Stimulated activated CD4-positive, alpha-beta T cell treated with anti-CD3 and anti-CD28 coated beads, Interleukin-1b, Interleukin-23, amount 100 ng/mL, for 48 hours (primary cell): ENCODE measurements at places on chromosomes 2 and 18.

GRCh38 chr2:2662037-2662846, 331.2 kb upstream of the MYT1L start:
- DNase-seq: no peak

- no peak for DNase-seq
Observed at GRCh38 chr2:99255491-99256318, at the start of gene LYG2. Gene LYG2, minus strand, starts transcription at chr2:99255666. Its CDS starts 1,406 bp downstream, at chr2:99254260.

GRCh38 chr2:98469862-98470544, 25.3 kb downstream of the INPP4A start:
- DNase-seq: no peak

GRCh38 chr2:132645176-132645575, 24.8 kb downstream of the LYPD1 start:
- no peak for DNase-seq

DNA sequence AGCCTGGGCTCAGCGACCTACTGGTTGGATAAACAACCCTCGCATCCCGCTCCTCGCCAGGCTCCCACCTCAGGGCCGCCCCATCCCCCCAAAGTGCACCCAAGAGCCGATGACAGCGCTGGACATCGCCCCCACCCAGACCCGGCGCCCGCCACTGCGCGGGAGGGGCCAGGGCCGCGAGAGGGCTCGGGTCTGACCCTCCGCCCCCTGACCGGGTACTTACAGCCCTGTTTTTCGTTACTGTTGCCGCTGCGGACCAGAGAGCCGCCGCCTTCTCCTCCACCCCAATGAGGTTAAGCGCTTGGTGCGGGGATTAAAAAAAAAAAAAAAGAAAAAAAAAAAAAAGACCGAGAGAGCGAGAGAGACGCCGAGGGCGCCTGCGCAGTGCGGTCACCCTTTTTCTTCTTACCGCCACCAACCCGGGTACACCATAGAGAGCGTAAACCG, at the start of gene CLASP1:
CLASP1 (minus strand) TSS at position 314 of the 447 bp plus-strand sequence. CDS start 43,567 bp downstream, outside the sequence.
- DNase-seq: peak; percentile 42

GRCh38 chr2:47890711-47891368, 15.5 kb downstream of the FBXO11 start:
- no peak for DNase-seq
